ENCODE measurements at places on chromosomes 7 and 10.

DNA sequence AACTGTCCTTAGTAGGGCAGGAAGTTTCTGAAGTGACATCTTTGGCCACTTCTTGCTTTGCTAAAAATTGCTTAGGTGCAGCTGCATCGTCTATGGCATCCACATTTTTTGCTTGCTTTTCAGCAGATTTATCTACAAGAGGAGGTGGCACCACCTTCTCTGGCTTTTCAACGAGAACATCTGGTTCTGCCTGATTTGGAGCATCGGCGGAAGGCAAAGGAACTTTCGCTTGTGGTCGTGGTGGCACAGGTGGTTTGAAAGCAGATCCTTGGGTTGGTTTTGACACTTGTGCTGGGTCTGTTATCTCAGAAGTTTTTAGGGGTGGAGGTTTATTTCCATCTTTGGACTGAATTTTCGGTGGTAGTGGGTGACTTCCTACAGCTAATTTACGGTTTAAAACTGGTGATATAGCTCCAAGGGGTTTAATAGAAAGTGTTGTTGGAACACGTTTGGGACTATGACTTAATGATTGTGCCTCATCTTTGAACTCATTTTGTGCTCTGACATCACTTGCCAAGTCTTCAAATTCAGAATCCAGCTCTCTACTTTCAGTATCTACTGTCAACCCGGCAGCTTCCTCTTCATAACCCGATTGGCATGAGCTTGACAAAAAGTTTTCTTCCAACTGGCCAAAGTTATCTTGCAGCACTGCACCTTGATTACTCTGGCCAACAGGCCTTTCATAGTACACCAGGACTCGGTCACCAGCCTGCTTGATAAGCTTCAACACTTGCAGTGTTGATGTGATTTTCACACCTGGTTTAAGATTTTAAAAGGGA lies 44.0 kb downstream of the SLC18A2 start:
- DNase-seq, result no peak

DNA sequence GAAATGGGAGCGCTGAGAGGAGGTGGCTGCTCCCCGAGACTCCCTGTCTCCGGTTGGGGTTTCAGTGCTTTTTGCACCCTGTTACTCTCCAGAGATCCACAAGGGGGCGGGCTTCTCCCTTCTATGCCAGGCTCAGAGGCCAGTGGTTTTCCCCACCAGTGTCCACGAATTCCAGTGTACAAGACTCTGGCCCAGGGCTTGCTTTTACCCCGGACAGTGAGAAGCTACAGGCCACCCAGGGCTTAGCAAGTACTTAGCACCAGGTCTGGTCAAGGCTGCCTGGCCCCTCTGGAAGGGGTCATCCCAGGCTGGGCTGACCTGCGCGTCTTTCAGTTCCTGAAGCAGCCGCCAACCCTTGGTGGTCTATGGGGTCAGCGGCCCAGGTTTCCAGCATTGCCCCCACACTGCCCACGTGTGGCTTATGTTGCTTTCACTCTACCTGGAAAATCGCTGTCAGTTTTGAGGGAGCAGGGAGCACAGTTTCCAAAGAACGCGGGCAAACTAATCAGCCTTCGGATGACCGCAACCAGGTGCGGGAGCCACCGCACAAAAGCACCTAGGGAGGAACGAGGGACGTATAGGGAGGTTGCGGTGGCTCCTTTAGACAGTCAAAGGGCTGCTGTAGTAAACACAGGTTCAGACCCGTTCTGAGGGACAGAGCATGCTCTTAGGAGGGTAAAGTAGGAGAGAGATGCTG lies 6.8 kb downstream of the CYP26A1 start:
- peak; percentile 38 for DNase-seq

DNA sequence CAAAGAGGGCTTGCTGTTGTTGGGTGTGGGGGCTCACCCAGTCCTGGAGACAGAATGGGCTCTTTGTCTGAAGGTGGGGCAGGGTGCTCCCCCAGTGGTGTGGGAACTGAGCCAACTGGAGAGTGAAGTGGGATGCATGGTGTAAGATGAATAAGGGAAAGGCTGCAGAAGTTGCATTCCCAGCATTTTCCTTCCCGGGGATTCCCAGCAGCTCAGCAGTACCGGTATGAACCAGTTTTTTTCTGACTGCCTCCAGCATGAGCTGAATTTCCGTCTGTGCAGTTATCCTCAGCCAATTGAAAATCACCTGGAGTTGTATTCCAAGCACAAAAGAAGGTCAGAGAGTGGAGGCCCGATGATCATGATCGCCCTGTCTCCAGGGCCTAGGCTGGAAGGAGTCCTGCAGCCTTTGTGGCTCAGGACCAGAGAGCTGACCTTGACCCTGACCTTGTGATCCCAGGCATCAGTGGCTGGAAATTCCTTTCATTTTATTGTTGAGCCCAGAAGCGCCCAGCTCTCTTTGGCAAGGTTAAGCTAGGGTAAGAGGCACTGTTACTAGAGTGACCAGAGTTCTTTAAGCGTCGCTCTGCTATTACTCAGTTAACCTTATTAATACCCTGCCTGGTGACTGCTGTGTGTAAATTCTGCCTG lies 33.4 kb downstream of the OGDH start:
- peak; percentile 77 for DNase-seq

GRCh38 chr10:32481606-32482005 lies 35.7 kb downstream of the CCDC7 start:
- no peak for DNase-seq

- DNase-seq, result no peak
Measured at GRCh38 chr7:106059556-106059955, 52.6 kb downstream of the SYPL1 start.

DNA sequence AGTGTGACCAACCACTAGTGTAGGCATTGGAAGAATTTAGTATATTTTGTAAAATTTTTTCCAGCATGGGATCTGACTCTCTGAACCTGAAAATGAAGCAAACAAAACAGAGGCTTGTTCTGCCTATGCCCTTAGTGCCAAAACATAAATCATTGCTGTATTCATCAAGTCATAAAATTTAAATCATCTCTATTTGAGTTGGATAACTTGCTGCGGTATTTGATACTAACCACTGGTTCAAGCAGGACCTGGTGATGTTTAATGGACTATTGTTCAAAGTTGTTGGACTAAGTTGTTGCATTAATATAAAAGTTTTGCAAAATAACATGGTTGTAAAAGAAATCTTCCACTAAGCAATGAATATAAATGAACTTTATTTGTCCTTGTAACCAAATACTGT lies 19.8 kb upstream of the RPA3 start:
- no peak for DNase-seq

- DNase-seq, result no peak
Measured at GRCh38 chr7:69504733-69505420, 93.4 kb upstream of the AUTS2 start.

GRCh38 chr7:131183611-131184119 lies 144.0 kb upstream of the MKLN1 start:
- DNase-seq, result no peak

GRCh38 chr10:46075869-46076268 lies 29.8 kb upstream of the MSMB start:
- no peak for DNase-seq

All from kidney capillary endothelial cell (primary cell).